ENCODE measurements at places on chromosomes 1 and 21. TPM values are rescaled to one million over a fixed set of nuclear protein-coding genes. Genes with fewer than 3 reads are reported as not detected.

DNA sequence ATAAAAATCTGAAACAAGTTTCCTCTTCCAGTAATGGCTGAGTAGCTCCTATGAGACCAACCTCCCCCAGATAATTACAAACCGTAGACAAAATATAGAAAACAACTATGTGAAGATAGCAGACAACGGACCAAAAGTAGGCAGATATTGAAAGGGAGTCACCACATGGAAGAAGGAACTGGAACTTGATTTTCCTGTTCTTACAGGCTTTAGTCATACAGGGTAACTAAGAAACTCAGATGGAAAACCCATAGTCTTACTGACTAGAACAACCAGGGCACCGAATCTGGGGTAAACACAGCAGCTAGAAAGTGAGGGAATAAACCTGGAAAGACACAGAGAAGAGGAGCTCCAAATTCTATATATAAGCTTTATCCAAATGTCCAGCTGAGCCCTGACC is 26.0 kb downstream of the LMX1A start:
- no peak for DNase-seq

DNA sequence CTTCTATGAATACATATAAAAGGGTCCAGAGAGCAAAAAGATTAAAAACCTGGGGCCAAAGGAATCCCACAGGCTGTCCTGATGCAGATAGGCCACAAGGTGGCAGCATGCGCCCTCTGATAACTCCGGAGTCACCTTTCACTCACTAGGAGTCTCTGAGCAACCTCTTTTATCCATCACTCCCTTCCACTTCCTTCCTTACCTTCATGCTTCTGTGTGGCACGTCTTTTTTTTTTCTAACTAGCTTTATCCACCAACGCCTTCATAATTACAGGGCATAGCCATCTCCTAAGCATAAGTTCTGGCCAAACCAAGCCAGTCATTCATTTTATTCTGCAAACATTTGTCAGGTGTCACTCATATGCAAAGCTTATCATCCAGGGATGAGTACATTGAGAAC is 3.9 kb upstream of the PGLYRP4 start:
- peak; percentile 72 for DNase-seq

PCBP3 gene
- total RNA-seq, result 5.9 TPM

DNA sequence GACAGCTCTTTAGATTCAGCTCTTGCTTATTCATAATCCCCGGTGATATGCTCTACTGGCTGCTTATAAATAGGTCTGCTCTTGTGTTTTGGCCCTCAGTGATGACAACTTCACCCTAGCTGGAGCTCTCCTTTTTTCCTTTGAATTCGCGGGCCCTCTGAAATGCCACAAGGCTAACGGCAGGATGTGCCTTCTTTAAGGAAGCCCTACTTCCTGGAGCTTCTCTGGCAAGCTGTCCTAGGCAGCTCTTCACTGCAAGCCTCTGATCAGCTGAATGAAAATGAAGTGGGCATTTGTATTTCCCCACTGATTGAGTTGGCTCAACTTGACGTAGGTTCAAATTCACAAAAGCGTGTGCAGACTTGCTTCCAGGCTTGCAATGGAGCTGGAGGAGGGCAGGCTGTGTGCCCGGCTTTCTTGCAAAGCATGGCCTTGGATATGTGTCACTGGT is 22.2 kb downstream of the SGIP1 start:
- no peak for DNase-seq

S100A13 gene
- 169 TPM for total RNA-seq

LRRC38 gene
- 4.6 TPM for total RNA-seq

ASTN1 gene
- total RNA-seq, result 0.79 TPM

- no peak for DNase-seq
Observed at GRCh38 chr1:31736675-31737074, 27.5 kb downstream of the ADGRB2 start.

KCND3 gene
- 25.4 TPM for total RNA-seq

DNA sequence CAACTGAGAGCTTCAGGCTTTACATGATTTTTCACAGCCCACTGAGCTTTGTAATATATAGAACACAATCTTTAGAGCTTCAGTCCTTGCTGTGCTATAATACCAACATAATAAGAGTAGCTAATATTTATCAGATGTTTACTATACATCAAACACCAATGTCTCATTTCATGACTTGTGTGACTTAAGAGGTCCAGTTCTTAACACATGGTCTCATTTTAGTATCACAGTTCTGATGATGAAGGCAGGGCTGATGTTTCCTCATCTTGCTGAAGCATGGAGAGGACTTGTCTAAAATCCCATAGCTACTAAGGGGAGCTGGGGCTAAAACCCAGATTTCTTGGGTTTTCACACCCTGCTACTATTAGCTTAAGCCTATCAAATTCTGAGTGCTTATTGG is 5.5 kb downstream of the MTR start:
- DNase-seq, result no peak

DNA sequence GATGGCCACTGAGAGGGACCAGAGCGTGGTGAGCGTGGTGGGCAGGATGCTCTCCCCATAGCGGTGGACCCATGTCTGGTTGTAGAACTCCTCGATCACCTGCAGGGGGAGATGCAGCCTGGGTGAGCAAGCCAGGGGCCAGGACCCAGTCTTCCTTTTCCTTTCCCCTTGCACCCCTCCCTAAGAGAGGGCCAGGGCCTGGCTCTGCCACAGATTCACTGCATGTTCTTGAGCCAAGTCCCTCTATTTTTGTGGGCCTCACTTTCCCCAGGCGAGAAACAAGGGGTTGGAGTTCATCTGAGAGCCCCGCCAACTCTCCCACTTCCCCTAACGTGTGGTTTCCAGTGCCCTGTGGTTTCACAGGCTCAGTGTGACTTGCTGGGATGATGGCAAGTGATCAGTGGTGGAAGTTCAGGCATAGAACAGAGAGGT is 27.5 kb downstream of the SLC2A1 start:
- no peak for DNase-seq

CLCNKA gene
- total RNA-seq, result 0.38 TPM

- DNase-seq, result no peak
Observed at GRCh38 chr1:205235951-205236350, 8.2 kb downstream of the TMCC2 start.

AADACL4 gene
- total RNA-seq, result not detected

DNA sequence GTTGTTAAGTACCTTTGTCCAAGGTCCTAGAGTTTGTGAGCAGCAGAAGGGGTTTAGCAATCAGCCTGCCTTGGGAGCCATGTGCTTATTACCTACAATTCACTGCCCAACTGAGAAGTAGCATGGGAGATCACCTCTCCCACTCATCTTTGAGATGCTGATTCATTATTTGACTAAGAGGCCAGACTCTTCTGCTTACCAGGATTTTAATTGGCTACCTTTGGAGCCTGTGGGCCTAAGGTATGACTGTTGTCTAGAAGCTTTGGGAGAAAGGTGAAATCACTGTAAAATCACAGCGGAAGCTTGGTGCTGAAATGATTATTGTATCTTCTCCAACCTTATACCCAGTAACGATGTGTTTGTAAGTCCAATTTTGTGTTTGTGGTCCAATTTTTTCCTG is 213.4 kb downstream of the ST6GALNAC3 start:
- no peak for DNase-seq

DNA sequence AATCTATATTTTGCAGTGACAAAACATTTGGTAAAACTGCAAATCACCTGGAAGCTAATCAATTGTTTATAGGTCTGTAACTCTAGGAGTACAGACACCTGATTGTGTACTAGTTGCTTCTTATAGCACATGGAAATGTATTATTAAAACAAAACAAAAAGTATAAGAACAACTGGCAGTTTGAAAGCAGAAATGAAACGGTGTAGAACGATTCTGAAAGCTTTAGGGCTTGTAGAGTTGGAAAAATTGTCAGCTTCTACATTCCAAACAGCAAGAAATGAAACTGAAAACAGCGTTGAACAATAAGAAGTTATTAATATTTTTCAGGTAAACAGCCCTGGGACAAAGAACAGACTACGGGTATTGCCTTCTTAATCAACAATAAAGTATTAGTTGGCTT is 273.3 kb downstream of the OLFM3 start:
- no peak for DNase-seq

ADORA3 gene
- total RNA-seq, result 6.6 TPM

- DNase-seq, result no peak
Observed at GRCh38 chr21:42429856-42430255, 26.2 kb downstream of the UBASH3A start.

DNA sequence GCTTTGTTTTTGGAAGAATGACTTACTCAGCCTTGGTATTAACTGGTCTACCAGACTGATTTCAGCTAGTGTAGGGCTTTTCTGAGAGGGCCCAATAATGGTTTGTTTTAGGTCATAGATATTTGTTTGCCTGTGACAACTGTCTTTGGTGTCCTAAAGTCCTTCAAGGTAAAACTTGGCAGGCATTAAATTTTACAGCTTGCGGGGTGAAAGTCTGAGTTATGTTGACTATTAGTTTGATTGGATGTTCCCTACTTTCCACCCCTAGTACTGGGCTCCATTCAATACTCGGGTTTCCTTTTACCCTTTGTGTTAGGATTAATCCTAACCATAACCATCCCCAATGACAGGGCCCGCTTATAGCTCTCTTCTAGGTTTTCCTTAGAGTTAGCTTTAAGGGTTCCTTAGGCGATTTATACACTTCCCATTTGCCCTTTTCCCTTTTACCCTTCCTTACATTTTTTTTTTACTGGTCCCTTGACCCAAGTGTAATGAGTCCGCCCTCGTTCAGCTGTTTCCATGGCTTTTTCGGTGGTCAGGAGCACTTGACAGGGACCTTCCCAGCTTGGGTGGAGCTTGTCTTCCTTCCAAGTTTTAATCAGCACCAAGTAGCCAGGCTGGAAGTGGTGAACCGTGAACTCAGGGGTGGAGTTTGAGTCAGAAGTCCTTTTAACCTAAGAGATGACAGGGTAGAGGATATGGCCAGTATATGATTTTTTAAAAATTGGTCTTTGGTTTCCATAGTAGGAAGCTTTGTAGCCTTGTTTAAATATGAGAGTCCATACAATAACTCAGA is 28.5 kb upstream of the LCE5A start:
- DNase-seq, result no peak

DNA sequence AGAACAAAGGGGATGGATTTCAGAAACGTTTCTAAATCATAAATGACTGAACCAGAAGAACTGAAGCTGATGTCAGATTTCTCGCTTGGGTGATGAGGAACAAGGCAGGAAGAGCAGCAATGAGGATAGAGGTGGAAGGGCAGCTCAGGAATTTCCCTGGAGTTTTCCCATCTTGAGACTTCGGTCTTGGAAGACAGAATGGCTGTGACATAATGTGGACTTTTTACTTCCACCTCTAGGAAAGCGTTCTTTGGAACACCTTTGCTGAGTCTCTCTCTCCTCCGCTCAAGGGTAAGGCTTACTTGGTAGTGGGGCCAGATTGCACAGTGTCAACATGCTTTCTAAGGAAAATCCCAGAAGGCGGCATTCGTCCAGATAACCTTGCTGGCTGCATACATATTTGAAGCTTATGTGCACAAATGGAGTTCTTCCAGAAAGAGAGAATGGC is 36.6 kb downstream of the DEGS1 start:
- no peak for DNase-seq

DNA sequence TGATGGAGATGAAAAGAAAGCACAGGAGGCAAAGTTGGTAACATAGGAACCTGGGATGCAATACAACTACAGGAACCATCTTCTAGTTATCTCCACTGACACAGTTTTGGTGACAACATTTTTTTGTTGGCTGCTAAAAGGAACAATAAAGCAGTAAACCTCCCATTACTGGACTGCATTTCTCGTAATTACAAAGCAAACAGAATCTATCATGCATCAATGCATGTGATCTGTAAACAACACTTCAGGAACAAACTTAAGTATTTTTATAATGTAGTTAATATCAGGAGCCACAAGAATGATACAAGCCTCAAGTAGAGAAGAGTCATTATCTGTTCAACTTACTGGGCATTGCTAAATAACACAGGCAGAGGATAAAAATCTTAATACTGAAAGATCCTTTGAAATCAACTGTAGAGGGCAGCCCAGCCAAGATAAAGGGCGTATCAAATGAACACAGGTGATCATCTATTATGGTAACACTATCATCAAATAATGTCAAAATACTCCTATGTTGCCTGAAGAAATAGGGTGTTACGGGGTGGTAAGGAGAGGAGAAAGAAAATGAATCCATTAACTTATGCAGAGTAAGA is 193.3 kb downstream of the EIF4G3 start:
- no peak for DNase-seq

GRCh38 chr1:3091334-3091733 is 22.3 kb downstream of the PRDM16 start:
- DNase-seq, result no peak

DNA sequence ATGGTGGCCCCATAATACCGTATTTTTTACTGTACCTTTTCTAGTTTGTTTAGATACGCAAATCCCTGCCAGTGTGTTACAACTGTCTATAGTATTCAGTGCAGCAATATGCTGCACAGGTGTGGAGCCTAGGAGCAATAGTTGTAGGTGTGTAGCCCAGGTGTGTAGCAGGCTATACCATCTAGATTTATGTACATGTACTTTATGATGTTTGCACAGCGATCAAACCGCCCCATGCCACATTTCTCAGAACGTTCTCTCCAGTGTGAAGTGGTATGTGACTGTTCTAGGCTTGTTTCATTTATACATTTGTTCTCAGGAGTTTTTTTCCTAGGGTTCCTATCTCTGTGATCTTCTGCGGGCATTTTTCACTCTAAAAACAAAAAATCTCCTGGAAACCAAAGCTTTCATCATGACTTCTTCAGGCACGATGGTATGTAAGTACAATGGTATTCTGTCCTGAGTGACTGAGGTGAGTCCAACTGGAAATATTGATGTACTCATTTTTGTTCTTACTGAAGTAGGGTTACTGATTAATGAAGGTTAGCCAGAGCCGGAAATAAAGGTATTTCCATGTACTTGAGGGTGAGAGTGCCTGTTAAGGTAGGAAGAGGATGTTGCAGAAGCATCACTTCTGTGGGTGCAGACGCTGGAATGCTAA is 153.0 kb downstream of the GABPA start:
- DNase-seq, result no peak

DNA sequence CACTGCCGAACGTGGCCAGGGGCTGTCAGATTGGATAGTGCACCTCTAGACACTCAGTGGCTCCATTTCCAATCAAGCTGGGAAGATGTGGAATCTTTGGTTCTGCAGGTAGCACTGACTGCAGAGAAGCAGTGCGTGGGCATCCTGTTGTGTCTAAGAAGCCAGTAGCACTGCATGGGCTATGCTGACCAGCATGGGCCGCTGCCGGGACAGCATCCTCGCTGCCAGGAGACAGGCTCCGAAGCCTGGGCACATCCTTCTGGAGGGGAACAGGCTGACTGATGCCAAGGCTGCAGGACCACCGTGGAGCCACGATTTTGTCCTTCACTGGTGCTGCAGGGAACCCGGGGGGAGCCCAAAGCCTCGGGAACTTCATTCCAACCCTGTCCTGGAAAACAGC is 649.4 kb downstream of the NPHP4 start:
- DNase-seq, result no peak

DNA sequence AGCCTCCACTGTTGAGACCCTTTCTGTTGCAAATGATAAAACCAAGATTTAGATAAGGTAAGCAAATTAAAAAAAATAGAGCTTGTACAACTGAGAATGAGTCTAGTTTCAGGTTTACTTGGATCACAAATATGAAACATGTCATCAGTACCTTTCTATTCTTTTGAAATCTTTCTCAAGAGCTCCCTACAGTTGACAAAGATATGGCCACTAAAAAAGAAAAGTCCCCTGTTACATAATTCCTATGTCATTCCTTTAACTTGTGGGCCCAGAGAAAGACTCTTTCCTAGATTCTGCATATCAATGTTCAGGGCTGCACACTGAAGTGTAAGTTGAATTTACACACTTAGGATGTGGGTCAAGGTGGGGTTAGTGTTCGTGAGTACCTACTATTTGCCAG is 168.1 kb downstream of the PLA2G4A start:
- no peak for DNase-seq

HUNK gene
- total RNA-seq, result 0.38 TPM

- no peak for DNase-seq
Observed at GRCh38 chr1:23282957-23283356, 61.1 kb downstream of the HNRNPR start.

CD1D gene
- total RNA-seq, result 0.76 TPM

C1orf105 gene
- total RNA-seq, result 7.1 TPM

RYR2 gene
- total RNA-seq, result 446 TPM

Measured in left cardiac atrium (tissue), 4 donors.